ENCODE measurements at places on chromosomes 6 and 20. TPM values are rescaled to one million over a fixed set of nuclear protein-coding genes. Genes with fewer than 3 reads are reported as not detected.

DNA sequence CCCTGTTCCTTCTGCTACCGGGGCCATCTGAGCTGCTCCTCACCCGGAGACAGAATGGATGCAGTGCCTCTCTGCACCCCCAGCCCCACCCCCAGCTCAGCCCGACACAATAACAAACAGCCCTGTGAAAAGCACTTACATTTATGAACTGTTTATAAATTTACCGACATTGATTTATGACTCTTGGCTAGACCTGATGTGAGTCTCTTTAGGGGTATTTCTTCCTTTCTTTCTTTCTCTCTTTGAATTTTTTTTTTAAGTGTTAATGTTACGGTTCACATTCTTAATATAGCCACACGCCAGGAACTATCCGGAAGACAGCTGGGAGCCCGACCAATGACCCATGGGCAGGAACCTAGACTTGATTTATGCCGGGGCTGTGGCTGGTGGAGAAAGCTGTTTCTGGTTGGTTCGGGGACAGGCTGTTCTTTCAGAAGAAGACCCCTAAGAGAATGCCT is 266.3 kb downstream of the CDC5L start:
- DNase-seq: no peak

DNA sequence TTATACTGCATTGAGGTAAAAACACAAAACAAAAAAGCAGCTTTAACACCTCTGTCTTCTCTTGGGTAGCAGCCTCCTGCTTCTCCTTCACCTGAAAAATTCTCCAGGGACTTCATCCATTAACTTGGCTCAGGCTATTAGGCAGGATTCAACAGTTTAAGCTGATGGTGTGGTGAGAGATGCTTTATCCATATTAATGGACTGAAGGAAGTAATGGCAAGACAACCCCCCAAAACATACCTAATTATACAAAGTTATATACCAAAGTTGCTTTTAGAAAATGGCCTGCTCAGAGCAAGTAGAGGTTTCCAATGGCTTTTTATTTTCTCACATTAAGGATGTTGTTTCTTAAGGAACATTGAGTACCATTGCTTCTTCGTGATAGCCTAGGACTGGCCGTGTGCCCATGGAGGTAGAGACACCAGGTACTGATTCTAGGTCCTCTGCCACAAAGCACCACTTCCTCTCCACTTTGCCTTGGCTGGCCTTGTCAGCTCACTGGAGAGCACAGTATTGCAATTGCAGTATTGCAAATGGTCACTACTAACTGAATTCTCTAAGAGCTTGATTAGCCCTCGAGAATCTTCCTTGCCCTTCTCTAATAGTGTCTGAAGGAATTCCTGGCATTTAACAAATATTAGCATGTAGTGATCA is 7.3 kb downstream of the EDN1 start:
- no peak for DNase-seq

DNA sequence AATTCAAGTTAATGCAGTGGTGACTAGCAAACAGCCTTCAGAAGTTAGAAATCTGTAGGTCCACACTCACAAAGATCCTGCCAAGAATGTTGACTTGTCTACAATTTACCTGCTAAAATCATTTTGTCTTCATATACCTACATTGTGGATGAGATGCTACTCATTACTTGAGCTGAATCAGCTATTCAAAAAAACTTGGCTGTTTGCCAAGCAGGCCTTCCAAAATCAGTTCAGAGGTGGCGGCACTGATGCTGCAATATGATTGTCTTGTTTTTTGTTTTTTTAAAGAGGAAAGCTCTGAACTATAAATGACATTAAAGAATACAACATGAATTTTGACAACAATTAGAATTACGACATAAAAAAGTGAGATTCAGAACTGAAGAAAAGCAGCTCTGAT is 354.7 kb upstream of the KHDRBS2 start:
- DNase-seq: no peak

DNA sequence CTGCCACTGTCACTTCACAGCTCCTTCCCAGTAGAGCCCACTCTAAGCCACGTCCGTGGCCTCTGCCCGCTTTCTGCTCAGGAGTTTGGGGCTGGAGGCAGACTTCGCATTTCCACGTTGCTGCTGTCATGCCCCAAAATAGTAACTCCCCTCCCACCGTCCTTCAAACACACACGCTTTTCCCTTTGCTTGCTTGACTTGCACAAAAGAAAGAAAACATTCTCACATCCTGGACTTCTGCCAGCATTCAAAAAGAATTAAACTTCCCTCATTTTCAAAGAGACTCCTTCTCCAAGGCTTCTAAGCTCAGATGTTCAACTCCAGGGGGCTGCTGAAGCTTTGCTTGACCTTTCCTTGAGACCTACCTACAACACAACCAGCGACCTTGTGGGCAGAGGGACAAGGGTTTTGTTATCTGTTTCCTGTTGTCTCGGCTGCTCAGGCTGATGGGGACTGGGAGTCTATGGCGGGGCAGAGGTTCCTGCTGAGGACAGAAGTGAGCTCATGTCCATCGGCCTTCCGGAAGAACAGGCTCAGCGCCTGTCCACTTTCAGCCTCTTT is 263.8 kb upstream of the FOXQ1 start:
- DNase-seq: no peak

GRCh38 chr6:144156991-144157390 is 6.7 kb downstream of the STX11 start:
- no peak for DNase-seq

GRCh38 chr6:44269921-44270525 is at the start of gene TMEM151B:
Gene TMEM151B (plus strand): TSS chr6:44270450. CDS start chr6:44270743, 293 bp downstream.
- DNase-seq: no peak

DNA sequence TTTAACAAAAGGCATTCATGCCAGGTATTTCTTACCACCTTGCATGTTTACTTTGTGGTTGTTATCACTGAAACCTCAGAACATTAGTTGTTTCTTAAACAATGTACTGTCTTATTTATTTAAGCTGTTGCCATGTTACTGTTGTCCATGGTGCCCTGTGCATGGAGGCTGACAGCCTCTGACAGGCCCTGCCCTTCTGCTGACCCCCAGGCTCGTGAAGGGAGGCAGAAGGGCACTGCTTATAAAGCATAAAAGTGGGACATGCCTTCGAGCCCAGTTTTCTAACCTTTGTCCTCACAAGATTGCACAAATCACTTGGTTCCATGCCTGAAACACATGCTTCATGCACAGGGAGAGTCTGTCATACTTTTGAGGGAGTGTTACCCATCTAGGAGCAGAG is 46.7 kb upstream of the CLIC5 start:
- no peak for DNase-seq

GRCh38 chr6:9463311-9463710 is 951.6 kb downstream of the TFAP2A start:
- no peak for DNase-seq

DNA sequence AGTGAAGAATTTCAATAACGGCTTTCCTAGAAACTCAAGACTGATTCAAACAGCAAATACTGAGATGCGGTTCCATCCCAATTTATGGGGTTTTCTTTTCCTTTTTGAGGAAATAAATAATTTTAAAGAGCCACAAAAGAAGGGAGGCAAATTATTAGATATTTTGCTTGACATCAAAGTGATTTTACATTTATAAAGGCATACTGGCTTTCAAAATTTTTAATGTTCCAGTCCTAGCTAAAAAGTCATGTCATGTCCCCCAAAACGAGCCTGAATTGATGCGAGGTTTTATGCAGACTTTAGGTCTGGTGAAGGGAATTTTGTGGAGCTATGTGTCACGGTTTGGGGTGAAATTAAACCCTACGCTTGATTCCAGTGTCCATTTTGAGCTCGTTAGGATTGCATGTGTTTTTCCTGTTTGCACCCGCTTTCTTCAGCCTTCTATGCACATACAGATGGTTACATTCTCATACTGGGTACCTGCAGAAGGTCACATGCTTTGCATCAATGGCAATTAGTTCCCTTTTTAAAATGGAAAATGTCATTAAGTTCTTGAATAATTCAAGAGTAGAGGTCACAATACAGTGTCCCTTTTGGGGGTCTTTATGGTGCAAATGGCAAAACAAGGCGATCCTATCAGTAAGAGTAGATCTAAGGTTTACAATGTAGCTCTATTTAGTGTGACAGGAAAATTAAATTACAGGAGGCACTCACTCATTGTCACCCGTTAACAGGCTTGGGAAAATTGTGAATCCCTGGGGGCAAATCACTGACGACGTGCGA is 17.3 kb downstream of the FOXA2 start:
- no peak for DNase-seq

- DNase-seq: no peak
Measured at GRCh38 chr6:89509777-89510281, 76.9 kb downstream of the ANKRD6 start.

DNA sequence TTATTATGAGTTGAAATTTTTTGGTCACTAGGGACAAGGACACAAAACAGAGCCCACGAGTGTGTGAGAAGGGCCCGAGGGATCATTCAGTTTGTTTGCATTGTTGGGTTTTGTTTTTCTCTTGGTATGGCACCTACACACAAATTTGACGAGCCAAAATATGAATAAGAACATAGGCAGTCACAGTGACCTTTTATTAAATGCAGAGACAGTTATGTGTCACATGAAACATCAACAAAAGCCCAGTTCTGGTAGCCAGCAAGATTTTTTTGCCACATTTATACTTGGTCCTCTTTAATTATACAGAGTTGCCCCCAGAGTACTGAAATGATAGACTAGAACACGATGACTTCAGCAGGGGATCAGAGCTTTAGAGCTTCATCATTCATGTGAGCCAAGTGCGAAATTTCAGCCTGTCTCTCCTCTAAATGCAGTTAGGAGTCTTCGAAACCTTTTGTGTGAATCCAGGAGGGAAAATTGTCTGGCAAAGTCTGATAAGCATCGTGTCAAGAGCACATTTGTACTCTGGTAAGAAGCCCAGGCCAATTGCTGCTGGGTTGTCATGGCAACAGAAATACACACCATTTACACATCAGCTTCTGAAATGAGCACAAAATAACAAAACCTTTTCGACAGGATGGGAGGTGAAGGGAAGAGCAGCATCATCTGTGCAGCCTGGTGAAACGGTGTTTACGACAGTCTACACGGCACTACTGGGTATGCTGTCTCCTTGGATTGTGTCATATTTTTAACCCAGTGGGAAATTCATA is 79.2 kb upstream of the RIPOR2 start:
- DNase-seq: no peak

GRCh38 chr6:33947047-33947446 is 143.2 kb upstream of the MLN start:
- no peak for DNase-seq

Gene TPMT
- total RNA-seq: 5.6 TPM

Gene ULBP1
- total RNA-seq: 0.29 TPM

Gene C6orf15
- not detected for total RNA-seq

Gene SIGLEC1
- total RNA-seq: 6.9 TPM

Gene AP5S1
- 11.8 TPM for total RNA-seq

Gene PEDS1
- total RNA-seq: 12.9 TPM
